Left ventricle myocardium inferior (tissue), 1 donor: ENCODE measurements at places on chromosomes 4 and X.

GRCh38 chrX:43677993-43678392 lies 21.9 kb downstream of the MAOA start:
- no peak overlapping the region for H3K4me3 ChIP-seq
- no peak for DNase-seq
- peaks cover 19% of the 10 kb centered on the region for H3K4me1 ChIP-seq
- H3K27ac ChIP-seq: no peak overlapping the region
- H3K36me3 ChIP-seq: no peaks in the 10 kb centered on the region
- H3K27me3 ChIP-seq: no peaks in the 10 kb centered on the region

DNA sequence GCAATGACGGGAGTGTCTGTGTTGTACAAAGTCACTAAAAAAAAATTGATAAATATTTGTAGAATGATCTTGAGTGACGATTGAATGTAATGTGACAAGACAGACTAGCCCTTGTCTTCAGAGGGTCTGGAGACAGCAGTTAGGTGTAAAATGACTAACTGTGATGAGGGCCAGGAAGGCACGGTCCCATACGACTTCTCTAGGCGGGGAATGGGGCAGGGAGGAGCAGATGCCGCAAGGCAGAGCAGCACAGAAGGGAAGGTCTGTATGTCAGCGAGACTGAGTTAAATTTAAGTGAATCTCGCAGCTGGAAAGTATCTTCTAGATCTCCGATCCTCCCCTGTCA lies 405 bp downstream of the CENPE start:
- no peak for DNase-seq
- peaks cover 17% of the 10 kb centered on the region for H3K4me1 ChIP-seq
- H3K36me3 ChIP-seq: no peaks in the 10 kb centered on the region
- H3K4me3 ChIP-seq: peak overlapping the region; percentile 81
- no peak overlapping the region for H3K27ac ChIP-seq

GRCh38 chr4:146927695-146928094 lies 18.0 kb downstream of the TTC29 start:
- no peak for DNase-seq
- no peaks in the 10 kb centered on the region for H3K27me3 ChIP-seq
- no peak overlapping the region for H3K27ac ChIP-seq
- no peaks in the 10 kb centered on the region for H3K36me3 ChIP-seq
- no peaks in the 10 kb centered on the region for H3K4me1 ChIP-seq

- no peaks in the 10 kb centered on the region for H3K27me3 ChIP-seq
- DNase-seq: no peak
- no peaks in the 10 kb centered on the region for H3K36me3 ChIP-seq
- no peak overlapping the region for H3K27ac ChIP-seq
- H3K4me3 ChIP-seq: no peak overlapping the region
Observed at GRCh38 chr4:150308824-150309472, 230.7 kb downstream of the DCLK2 start.

DNA sequence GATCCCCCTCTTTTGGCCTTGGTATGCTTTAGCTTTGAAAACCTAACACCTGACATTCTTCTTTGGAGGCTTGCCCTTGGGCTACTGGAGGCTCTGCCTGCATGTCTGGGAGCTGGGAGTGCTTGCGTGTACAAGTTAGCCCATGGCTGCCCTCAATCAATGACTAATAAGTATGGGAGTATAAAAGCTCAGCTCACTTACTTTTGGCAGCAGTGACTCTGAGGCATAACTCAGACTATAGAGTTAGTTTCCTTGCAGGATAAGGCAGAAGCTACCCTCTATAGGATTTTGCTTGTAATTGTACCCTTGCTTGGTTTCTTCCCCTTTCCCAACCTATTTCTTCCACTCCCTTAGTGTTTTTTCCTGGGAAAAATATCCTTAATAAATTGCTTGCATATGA lies 247.9 kb downstream of the PPP1R2C start:
- H3K4me1 ChIP-seq: no peaks in the 10 kb centered on the region
- H3K4me3 ChIP-seq: no peak overlapping the region
- H3K27me3 ChIP-seq: no peaks in the 10 kb centered on the region
- DNase-seq: no peak

GRCh38 chr4:146061610-146062334 lies 113.7 kb upstream of the LSM6 start:
- no peaks in the 10 kb centered on the region for H3K36me3 ChIP-seq
- H3K27me3 ChIP-seq: peaks cover 17% of the 10 kb centered on the region
- no peak overlapping the region for H3K27ac ChIP-seq
- H3K4me1 ChIP-seq: no peaks in the 10 kb centered on the region

DNA sequence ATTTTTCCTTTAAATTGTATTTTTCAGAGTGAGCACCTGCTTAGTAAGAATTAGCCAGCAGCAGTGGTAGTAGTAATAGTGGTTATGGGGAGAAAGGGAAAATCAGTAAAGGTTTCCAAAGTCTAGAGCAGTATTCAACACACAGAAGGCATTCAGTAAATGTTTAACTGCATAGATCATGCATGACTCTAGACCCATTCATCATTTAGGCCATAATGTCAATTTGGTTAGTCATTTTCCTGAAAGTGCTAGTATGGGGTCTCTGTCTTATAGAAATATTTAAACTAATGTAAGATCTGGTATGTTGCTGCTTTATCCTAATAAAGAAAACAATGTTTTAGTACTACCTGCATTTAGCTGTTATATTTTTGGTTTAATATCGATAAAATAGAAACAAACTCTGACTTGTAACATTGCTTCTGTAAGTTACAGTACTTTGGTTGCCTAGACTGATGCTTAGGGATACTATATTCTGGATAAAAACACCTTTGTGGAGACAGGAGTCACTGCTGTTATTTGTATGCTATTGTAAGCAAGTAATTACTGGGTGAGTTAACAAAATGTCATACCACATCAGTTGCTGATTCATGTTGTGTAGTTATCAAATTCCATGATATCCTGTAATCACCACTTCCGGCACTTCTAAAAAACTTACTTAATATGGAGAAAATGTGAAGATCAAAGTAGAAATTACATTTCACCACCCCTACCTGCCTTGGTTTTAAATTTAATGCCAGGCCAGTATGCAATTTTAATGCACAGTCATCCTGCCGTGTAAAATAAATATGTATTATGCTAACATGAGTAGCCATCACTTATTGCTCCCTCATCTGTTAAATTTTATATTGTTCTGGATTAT lies 115.8 kb upstream of the BMPR1B start:
- no peak overlapping the region for H3K4me3 ChIP-seq
- H3K27ac ChIP-seq: no peak overlapping the region
- peaks cover 31% of the 10 kb centered on the region for H3K4me1 ChIP-seq
- no peak for DNase-seq

DNA sequence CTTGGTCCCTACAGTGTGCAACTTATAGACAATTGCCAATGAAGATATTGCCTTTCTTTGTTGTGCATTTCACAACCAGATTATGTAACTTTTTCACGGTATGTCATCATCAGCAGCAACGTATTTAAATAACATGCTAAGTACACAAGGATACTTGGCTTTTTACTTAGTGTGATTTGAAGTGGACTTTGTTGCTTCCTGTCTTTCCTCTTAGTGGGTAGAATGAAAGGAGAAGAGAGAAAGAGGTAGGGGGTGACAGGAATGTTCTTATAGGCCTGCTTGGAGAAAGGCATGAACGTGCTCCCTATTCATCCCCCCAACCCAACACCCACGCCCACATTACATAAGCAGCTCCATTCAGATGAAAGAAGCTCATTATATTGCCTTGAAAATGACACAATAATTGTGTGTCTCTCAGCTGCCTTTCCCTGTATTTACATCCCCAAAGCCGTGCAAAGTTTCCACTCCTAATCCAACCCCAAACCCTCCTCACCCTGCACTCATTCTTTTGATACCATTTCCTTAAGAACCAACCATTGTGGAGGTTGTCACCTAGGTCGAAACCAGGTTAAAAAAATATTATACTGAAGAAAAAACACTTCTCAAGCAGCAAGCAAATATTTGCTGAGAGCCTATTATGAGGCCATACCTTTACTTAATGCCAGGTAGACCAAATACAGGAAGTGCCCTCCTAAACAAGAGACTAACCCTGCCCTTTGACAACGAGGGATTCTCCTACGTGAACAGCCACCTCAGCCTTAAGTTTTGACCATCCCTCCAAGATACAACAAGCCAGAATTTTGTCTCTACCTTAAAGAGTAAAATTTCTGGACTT lies 25.2 kb upstream of the GK start:
- no peak for DNase-seq
- no peak overlapping the region for H3K4me3 ChIP-seq
- H3K27ac ChIP-seq: no peak overlapping the region
- no peaks in the 10 kb centered on the region for H3K36me3 ChIP-seq
- H3K27me3 ChIP-seq: no peaks in the 10 kb centered on the region
- no peaks in the 10 kb centered on the region for H3K4me1 ChIP-seq

GRCh38 chr4:129378364-129378763 lies 282.4 kb downstream of the C4orf33 start:
- no peak overlapping the region for H3K4me3 ChIP-seq
- no peak overlapping the region for H3K27ac ChIP-seq
- peaks cover 18% of the 10 kb centered on the region for H3K27me3 ChIP-seq
- H3K4me1 ChIP-seq: peaks cover 3% of the 10 kb centered on the region

DNA sequence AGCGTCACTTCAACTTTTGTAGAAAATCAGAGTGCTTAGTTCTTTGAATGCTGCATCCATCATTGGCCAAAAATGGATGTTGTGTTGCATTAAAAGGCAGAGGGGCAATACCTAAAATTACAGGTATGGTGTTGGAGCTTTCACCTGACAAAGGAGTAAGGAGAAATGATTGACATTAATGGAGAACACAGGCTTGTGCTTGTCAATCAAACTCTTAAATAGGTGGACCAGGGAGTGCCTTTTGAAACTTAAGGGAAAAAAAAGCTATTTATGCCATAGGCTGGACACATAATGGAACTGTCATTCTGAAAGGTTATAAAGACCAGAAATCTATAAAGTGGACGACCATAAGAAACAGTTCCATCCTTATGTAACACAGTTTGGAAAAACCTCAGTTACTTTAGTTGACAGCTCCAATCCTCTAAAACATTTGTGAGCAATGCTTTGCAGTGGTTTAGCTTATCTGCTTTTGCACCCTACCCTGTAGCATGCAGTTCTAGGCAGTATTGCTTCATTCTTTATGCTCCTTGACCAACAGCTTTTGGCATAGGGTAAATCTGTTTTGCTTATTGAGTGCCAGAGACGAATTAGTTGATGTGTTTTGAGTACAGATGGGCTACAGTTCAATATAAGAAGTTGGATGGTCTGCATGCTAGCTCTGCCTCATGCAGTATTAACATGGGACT lies 2.4 kb downstream of the HADH start:
- no peaks in the 10 kb centered on the region for H3K27me3 ChIP-seq
- peak overlapping the region; percentile 80 for H3K4me3 ChIP-seq

DNA sequence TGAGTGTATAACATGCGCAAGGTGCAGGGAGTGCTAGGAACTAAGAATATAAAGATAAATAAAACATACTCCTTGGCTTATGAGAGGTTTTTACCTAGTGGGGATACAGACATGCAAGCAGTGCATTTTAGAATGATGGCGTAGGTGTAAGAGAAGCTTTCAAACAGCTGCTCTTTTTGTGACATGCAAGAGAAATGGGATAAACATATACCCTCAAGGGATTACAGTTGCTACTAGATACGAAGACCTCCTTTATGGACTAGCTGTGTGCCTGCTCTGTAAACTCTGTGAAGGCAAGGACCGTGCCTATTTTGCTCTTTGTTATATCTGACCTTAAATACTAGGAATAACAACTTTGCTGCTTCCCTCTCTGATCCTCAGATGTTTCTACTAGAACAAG lies 39.0 kb upstream of the SLITRK4 start:
- H3K4me3 ChIP-seq: no peak overlapping the region
- no peaks in the 10 kb centered on the region for H3K36me3 ChIP-seq
- H3K4me1 ChIP-seq: no peaks in the 10 kb centered on the region
- H3K27ac ChIP-seq: no peak overlapping the region

- no peaks in the 10 kb centered on the region for H3K4me1 ChIP-seq
- H3K27me3 ChIP-seq: no peaks in the 10 kb centered on the region
- no peaks in the 10 kb centered on the region for H3K36me3 ChIP-seq
- no peak overlapping the region for H3K27ac ChIP-seq
- DNase-seq: no peak
Observed at GRCh38 chrX:7568597-7568996, 274.4 kb upstream of the VCX start.

DNA sequence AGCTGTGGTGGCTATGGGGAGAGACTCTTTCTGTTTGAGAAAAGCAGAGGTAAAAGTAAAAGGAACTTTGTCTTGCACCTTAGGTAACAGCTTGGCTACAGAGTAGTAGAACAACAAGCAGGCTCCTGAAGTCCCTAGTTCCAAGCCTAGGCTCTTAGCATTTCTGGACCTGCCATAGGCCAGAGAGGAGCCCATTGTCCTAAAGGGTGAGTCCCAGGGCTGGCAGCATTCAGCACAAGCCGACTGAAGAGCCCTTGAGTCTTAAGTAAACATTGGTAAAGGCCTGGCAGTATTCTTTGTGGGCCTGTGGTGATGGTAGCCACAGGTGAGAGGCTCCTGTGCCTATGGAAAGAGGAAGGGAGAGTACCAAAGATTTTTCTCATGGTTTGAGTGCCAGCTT lies 38.2 kb downstream of the CSN3 start:
- no peak for DNase-seq
- no peak overlapping the region for H3K4me3 ChIP-seq
- H3K4me1 ChIP-seq: no peaks in the 10 kb centered on the region
- H3K27me3 ChIP-seq: no peaks in the 10 kb centered on the region
- no peak overlapping the region for H3K27ac ChIP-seq

- H3K4me1 ChIP-seq: no peaks in the 10 kb centered on the region
- no peak for DNase-seq
- no peaks in the 10 kb centered on the region for H3K36me3 ChIP-seq
- H3K27ac ChIP-seq: no peak overlapping the region
- no peaks in the 10 kb centered on the region for H3K27me3 ChIP-seq
- H3K4me3 ChIP-seq: no peak overlapping the region
Observed at GRCh38 chr4:140829825-140830224, 73.6 kb upstream of the TBC1D9 start.

DNA sequence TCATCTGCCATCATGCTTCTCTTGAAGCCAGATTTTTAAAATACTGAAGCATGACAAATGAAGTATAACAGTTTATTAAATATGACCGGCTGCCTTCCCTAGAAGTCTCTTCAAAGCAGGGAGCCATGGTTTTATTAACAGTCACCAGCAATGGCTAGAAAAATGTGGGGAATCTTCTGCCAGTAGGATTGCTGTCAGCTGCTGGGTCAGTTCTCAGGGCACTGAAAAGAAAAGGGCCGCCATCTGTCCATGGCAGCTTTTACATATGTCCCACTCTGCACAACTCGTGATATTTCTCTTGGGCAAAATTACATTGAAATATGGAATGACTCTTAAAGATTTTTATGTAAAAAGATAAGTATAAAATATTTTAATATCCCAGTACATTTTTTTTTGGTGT lies 2.8 kb downstream of the CCNG2 start:
- H3K27ac ChIP-seq: no peak overlapping the region
- H3K36me3 ChIP-seq: peaks cover 41% of the 10 kb centered on the region
- no peaks in the 10 kb centered on the region for H3K27me3 ChIP-seq
- H3K4me1 ChIP-seq: peaks cover 34% of the 10 kb centered on the region
- H3K4me3 ChIP-seq: no peak overlapping the region
- DNase-seq: no peak

DNA sequence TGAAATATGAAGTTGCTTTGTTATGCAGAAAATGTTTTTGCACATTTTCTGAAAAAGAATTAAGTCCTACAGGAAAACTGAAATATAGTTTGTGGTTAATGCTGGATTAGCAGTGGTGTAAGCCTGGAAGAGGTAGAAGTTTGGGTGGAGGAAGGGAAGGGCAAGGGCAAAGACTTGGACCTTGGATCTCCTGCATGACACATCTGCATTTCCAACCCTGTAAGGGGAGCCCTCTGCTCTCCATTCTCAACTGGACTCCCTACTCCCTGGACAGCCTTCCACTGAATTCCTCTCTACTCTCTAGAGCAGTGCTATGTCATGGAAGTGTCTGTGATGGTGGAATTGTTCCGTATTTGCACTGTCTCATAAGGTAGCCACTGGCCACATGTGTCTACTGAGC lies 4.6 kb downstream of the CASP6 start:
- H3K36me3 ChIP-seq: peaks cover 26% of the 10 kb centered on the region
- no peaks in the 10 kb centered on the region for H3K27me3 ChIP-seq
- no peak overlapping the region for H3K27ac ChIP-seq
- peaks cover 25% of the 10 kb centered on the region for H3K4me1 ChIP-seq
- H3K4me3 ChIP-seq: no peak overlapping the region
